ENCODE measurements at places on chromosomes 1 and 21. TPM values are rescaled to one million over a fixed set of nuclear protein-coding genes. Genes with fewer than 3 reads are reported as not detected.

The SDHB gene
- total RNA-seq = 93.0 TPM

DNA sequence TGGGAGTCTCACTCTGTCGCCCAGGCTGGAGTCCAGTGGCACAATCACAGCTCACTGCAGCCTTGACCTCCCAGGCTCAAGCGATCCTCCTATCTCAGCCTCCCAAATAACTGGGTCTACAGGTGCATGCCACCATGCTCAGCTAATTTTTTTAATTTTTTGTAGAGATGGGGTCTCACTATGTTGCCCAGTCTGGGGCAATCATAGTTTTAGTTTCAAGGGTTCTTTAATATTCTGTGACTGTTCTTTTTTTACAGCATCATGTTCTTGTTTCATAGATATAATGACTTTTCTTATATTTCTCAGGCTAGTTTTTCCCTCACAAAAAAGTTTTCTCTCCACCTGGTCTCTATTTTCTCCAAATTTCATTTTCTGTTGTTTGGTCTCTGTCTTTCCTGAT, 25.4 kb upstream of the SMYD2 start:
- DNase-seq = no peak

DNA sequence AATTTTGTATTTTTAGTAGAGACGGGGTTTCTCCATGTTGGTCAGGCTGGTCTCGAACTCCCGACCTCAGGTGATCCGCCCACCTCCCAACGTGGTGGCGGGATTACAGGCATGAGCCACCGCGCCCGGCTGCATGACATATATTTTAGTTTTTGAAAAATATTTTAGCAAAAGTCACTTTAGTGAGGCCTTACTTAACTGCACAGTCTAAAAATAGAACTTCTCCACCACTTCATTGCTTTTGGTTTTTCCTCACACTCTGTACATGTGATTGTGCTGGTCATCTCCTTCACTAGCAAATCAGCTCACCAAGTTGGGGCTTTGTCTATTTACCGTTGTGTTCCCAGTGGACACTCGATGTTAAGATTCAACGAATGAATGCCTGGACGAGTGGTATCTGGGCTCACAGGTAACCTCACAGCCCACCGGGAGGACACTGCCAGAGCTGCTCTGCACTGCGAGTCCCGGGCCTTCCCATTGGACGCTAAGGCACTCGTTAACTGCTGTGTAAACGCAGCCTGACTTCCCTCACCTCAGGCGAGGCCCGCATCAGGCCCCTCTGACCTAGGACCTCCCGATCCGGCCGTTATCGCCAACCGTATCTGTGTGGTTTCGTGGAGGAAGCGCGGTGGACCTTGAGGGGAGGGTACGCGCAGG, 14.0 kb upstream of the ZNF692 start:
- peak; percentile 56 for DNase-seq

GRCh38 chr21:45980271-45980670, 1.3 kb upstream of the COL6A1 start:
- DNase-seq = no peak

- DNase-seq = no peak
Observed at GRCh38 chr1:192005976-192006375, 152.3 kb upstream of the RGS18 start.

DNA sequence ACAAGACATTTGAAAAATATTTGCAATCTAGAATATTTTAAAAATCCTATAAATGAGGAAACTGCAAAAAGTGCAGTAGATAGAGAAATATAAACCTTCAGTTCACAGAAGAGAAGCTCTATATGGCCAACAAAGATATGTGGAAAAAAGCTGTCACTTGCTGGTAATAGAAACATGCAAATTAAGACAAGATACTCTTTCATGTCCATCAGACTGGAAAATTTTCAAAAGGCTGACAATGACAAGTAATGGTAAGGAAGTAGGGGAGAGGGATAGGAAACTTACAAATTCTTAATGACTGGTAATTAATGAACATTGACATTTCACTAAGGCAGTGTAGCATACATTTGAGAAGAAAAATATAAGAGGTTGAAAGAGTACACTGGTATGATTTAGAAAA, 147.9 kb downstream of the MRPL39 start:
- no peak for DNase-seq

GRCh38 chr1:39609618-39610331, 29.7 kb downstream of the HEYL start:
- DNase-seq = peak; percentile 18

The CD5L gene
- total RNA-seq = not detected

DNA sequence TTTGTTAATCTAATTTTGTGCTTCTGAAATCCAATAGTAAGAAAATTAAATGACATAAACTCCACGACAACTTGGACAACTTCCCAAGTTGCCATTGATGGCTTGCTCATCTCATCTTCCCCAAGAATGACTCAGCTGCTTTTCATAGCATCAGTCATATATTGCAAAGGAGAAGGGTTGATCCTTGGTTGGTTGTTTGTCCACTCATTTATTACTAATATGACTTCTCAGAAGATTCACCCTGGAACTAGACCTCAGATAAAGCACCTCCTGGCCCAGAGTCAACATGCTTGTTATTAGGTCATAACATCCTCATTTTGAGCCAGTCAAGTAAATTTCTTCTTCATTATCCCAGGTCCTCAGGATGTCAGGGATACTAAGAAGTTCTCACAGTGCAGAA, 2.3 kb upstream of the LCE3D start:
- DNase-seq = no peak

- no peak for DNase-seq
Observed at GRCh38 chr1:97451046-97451826, 469.6 kb downstream of the DPYD start.

The CLCA4 gene
- total RNA-seq = 1.4 TPM

The ADAMTS4 gene
- total RNA-seq = 3.4 TPM

- peak; percentile 54 for DNase-seq
Observed at GRCh38 chr1:40783001-40783905, at the start of gene KCNQ4. TSS of gene KCNQ4 (plus strand) at chr1:40783787. CDS start at chr1:40784094, 307 bp downstream.

GRCh38 chr1:62977366-62977765, 193.4 kb downstream of the ATG4C start:
- DNase-seq = no peak

DNA sequence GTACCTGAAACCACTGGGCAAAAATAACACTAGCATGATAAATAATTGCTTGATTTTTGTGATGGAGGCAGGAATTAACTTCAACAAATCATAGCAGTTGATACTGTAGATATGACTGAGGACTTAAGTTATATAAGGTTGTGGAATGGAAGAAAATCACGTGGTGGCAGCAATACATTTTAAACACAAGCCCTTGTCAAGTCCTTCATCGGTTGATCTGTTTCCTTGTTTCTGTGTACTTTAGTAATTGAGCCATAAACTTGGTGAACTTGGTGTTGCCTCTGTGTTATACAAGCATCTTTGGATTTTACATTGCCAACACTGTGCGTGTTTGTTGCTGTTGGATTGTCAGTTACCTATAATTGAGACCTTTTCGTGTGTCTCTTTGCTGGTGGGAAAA, 114.4 kb downstream of the CAMTA1 start:
- no peak for DNase-seq

The LCE3D gene
- total RNA-seq = not detected

DNA sequence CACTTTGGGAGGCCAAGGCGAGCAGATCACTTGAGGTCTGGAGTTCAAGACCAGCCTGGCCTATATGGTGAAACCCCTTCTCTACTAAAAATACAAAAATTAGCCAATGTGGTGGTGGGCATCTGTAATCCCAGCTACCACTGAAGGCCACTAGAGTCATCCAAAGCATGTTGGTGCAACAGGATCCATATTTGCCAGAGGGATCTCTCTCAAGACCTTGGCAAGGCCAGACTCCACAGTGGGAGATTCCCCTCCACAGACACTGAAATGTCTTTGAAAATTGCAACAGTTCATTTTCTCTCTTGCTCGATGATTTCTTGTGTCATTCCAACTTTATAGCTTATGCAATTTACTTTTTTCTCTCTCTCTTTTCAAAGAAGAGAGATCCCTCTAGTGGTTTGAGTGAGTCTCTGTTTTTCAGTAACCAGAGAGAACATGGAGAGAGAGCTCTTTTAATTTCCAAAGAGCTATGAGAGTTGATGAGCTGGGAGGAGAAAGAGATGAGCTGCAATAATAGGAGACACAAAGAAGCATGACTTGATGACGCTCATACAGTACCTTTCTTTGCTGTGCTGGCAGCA, 176.8 kb upstream of the USP25 start:
- no peak for DNase-seq

The HHIPL2 gene
- 2.3 TPM for total RNA-seq

DNA sequence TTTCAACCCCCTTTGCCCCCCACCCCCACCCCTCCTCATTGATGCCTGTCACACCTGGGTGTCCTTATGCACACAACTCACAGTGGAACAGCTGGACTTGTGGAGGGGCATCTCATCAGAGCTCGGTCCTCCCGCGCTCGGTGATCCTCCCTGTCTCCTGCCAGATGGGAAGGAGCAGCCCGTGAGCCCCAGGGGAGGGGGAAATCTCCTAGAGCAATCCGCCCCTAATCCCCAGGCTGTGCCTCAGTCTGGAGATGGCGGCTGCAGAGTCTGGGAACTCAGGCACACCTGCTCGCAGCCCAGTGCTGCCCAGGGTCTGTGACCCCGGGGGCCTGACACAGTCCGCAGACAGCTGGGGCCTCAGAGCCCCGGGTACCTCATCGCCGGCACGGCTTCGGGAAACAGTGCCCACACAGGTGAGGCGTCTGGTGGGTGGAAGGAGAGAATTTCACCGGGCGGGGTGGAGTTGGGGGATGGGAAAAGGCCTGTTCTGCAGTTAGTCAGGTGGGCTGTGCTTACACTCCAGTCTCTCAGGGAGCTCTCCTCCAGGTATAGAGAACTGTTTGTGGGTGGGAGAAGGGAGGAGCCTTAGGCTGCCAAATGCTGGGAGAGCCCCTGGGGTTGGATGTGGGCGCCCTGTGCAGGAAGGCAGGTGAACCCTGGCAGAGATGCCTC, 29.3 kb downstream of the TMCC2 start:
- DNase-seq = no peak

DNA sequence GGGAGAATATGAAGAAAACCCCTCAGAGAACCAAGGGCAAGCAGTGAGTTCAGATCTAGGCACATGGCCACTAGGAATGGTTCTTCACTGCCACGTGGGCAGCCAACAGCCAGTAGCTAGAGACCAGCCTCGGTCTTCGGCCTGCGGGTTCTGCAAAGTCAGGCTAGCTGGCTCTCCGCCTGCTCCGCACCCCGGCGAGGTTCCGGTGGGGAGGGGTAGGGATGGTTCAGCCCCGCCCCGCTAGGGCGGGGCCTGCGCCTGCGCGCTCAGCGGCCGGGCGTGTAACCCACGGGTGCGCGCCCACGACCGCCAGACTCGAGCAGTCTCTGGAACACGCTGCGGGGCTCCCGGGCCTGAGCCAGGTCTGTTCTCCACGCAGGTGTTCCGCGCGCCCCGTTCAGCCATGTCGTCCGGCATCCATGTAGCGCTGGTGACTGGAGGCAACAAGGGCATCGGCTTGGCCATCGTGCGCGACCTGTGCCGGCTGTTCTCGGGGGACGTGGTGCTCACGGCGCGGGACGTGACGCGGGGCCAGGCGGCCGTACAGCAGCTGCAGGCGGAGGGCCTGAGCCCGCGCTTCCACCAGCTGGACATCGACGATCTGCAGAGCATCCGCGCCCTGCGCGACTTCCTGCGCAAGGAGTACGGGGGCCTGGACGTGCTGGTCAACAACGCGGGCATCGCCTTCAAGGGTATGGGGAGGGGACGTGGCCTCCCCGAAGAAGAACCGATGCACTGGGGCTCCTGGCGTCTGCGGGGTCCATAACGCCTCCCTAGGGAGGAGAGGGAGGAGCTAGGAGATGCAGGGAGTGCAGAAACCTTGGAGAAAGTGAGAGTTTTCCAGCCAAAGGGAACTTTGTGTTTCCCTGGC, at the start of gene CBR1:
CBR1 (plus strand) TSS at position 312 of the 871 bp plus-strand sequence; CDS start at position 404, 92 bp downstream.
- DNase-seq = peak; percentile 88

The RNU1-3 gene
- under 0.01 TPM for total RNA-seq

GRCh38 chr1:23551849-23552248, 7.5 kb downstream of the ID3 start:
- DNase-seq = no peak

DNA sequence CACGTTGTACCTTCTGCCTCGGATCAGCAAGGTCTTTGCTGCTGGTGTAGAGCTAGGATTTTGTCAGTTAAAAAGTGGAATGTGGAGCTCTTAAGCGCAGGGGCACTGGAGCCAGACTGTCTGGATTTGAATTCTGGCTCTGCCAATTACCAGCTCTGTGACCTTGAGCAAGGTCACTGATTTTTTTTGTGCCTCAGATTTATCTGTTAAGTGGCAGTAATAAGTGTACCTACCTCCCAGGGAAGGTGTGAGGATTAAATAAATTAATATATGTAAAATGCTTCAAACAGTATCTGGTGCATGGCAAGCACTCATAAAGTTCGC, 40.3 kb downstream of the UBE2U start:
- no peak for DNase-seq

The ITGB2 gene
- 23.1 TPM for total RNA-seq

DNA sequence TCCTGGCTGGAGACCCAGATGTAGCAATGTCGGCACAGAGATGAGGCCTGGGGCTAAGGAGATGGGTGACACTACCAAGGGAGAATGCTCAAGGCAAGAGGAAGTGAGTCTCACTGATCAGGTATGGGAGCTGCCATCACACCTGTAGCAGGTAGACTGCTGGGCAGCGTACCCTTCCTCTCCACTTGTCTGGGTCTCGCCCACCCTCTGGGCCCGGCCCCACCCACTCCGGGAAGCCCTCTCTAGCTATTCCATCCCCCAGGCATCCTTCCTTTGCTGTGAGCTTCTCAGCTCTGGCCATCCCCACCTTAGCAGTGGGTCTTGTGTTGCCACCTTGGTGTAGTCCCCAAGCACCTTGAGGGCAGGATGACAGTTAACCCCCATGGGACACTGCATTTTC, 87.7 kb upstream of the EDN2 start:
- DNase-seq = no peak

DNA sequence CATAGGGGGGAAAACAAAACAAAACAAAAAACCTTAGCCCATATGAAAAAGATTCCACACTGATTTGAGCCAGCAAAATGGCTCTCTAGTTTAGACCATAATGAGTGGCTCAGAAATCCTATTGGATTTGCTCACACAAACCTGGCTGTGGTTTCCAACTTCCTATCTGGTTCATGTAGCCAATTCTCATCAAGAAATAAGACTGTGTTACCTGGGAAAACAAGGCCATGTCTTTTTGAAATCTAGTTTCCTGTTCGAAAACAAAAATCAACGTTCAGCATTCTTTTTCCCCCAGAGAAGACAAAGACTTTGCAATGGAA, 69.2 kb downstream of the TBX15 start:
- DNase-seq = no peak

GRCh38 chr1:56816264-56816663, 2.9 kb downstream of the FYB2 start:
- DNase-seq = no peak
